ENCODE measurements at places on chromosomes 5 and 9.
A peak's percentile ranks its signal among the peaks of the same experiment; 100 is the strongest.

DNA sequence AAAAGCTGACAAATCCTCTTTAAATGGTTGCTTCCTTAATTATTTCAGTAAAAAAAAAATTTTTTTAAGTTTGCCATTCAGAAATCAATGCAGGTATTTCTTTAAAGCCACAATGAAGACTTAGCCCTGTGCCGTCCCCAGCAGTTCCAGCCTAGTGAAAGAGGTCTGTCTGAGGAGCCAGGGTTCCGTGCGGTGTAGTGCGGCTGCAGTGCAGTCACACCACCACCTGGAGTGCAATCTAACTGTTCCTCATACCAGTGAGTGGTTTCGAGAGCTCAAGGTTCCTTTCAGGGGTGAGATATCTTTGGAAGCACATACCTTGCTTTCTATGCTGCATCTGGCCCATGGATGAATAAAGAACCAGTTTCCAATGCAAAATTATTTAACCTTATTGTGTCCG is 87.5 kb downstream of the FANCC start:
- DNase-seq = no peak

GRCh38 chr9:94843134-94843533 is 116.6 kb downstream of the AOPEP start:
- no peak for DNase-seq

GRCh38 chr9:63817622-63818518 is 1467.1 kb downstream of the FOXD4L5 start:
- peak; percentile 48 for DNase-seq

- no peak for DNase-seq
Observed at GRCh38 chr9:137785704-137786161, 91.8 kb upstream of the CACNA1B start.

GRCh38 chr9:8437876-8438275 is 638.3 kb upstream of the DMAC1 start:
- no peak for DNase-seq

- no peak for DNase-seq
Observed at GRCh38 chr9:116327701-116328405, 174.3 kb downstream of the PAPPA start.

- DNase-seq = no peak
Observed at GRCh38 chr9:13100914-13101572, 178.4 kb downstream of the MPDZ start.

DNA sequence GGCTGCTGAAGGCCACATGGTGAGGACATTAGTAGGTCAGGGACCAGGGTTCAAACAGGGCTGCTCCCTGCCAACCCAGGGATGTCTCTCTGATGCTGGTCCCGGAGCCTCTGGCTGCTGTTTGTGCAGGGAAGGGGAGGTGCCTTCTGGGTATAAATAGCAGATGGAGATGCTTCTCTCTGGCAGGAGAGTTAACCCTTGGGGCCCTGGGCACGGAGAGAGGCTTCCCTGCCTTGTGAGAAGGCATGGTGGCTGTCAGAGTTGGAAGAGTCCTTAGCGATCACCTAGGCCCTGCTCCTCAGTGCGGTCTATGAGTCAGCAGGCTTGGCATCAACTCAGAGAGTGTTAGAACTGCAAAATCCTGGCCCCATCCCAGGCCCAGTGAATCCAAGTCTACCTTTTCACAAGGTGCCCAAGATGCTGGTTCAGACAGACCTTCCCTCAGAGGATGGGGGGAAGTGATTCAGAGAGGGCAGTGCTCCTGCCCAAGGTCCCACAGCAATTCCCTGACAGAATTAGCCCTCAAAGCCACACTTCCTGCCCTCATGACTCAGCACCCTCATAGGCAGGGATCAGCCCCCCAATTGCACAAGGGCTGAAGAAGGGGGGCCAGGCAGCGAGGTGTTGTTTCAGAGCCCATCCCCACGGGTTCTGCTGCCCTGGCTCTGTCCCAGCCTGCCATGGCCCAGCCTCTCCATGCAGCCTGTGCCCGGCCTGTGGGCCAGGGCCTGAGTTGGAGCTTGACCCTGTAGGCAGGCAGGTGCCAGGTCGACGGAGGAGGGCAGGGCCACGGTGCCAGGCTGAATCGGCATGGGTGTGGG is 25.6 kb downstream of the CAMK2A start:
- DNase-seq = peak; percentile 83

DNA sequence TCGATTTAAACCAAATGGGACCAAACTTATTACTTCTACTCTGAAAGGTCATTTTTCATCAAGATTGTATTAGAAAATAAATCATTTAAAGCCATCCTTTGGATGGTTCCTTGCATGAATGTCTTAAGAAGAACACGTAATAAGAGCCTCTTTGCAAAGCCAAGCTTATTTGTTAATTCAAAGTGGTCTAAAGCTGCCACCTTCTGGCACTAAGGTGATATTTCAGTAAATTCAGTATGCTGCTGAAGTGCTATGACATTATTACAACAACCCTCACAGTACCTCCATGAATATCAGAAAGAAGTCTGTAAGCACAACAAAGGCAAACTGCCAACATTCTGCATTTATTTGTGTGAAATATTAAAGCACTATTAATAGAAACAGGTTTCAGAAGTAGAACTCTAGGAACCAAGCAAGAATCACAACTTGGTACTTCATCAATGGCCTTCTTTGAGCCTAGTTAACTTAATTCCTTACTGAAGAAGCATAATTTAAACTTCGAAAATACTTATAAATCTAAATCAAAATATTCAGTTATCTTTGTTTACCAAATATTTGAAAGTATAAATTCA is 53.1 kb upstream of the TYRP1 start:
- DNase-seq = peak; percentile 67

DNA sequence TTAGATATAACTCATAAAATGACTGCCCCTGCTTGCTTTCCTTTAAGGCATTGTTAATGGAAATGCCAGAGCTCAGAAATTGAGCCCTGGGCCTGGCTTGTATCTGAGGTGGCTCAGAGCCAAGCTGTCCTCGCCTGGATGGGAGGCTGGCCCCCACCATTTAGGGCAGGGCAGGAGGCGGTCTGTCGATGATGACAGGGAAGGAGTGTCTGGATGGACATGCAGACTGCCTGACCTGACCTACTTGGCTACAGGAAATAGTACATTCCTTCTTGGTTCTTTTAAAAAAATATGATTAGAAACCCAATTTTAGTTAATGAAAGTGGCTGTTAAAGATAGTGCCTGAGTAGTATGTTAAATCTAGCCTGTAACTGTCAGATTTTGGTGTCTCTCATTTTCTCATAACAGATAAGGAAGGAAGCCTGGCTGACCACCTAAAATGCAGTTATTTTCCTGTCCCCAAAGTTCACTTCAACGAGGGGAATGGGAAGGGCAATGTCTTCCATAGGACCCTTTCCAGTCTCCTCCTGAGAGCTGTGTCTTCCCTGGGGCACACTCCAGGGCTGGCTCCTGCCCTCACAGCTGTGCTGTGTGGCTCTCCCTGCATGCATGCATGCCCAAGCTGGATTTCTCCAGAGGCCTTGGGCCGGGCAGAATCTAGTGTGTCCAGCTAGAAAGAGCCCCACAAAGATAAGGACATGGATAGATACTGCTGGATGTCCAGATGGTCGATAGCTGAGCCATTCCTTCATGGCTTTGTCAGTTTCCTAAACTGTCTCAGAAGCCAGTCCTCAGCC is 42.3 kb downstream of the MACROH2A1 start:
- no peak for DNase-seq

- DNase-seq = no peak
Observed at GRCh38 chr5:15236911-15237508, 263.0 kb upstream of the FBXL7 start.

All from ACHN (cell line).